ENCODE measurements at places on chromosomes 6 and 20. TPM values are rescaled to one million over a fixed set of nuclear protein-coding genes. Genes with fewer than 3 reads are reported as not detected.

DNA sequence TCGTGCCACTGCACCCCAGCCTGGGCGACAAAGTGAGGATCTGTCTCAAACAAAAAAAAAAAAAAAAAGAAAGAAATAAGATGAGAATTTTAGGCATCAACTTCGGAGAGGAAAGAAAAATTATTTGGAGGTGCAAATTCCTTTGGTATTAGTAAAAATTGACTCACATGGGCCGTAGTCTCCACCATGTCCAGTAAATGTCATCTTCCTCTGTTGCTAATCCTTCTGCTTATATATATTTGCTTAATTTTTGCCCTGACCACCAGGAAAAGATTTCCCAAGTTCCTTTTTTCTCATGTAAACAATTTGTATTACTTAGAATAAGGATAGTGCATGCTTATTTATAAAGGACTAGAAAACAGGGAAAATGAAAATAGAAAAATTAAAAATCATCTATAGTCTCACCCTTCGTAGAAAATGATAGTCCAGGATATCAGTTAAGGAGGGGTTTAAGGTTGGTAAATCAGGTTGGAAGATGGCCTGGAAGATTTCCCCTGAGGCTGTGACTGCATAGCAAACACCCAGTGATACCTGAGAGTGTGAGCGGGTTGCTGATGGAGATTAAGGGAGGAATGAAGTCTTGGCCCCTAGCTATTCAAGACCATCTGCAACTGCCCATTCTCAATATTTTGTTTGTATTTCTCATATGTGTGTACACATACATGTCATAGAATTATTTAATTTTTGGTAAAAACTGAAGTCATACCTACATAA lies 240.8 kb downstream of the ZNF217 start:
- no peaks in the 10 kb centered on the region for H3K27me3 ChIP-seq
- H3K4me3 ChIP-seq: no peak overlapping the region
- peaks cover 5% of the 10 kb centered on the region for H3K4me1 ChIP-seq
- no peak for DNase-seq
- H3K36me3 ChIP-seq: no peaks in the 10 kb centered on the region
- peak overlapping the region; percentile 84 for H3K27ac ChIP-seq

Gene GJA10
- total RNA-seq: not detected

GRCh38 chr6:125346926-125347563 lies 45.3 kb upstream of the HDDC2 start:
- no peak overlapping the region for H3K4me3 ChIP-seq
- H3K4me1 ChIP-seq: no peaks in the 10 kb centered on the region
- H3K36me3 ChIP-seq: no peaks in the 10 kb centered on the region
- H3K27ac ChIP-seq: no peak overlapping the region

DNA sequence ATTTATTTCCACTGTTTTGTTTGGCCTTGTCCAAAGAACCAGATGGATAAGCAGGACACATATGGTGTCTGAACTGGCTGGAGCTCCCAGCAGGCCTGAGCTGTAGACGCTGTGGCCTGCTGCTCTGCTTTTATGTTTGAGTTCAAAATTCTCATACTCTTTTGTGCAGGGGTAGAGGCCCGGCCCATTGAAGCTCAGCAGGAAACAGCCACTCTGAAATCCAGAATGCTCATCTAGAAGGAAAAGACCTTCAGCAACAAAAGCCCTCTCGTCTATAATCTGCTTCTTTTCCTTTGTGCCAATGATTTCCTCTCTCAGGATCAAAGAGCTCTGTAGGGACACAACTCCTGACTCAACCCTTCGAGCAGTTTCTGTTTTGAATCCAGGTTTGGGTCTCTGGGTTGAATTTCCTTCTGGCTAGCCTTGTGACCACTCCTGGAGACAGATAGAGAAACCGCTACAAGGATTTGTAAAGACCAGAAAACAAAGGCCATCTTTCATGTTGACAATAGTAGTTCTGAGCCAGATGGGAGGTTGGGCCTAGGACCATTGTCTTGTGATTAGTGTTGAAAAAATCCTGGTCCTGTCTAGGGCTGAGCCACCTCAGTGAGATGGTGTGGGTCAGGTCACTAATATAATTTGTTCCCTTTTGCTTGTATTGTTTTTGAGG lies 446.7 kb downstream of the BCKDHB start:
- H3K27ac ChIP-seq: no peak overlapping the region
- peaks cover 12% of the 10 kb centered on the region for H3K4me1 ChIP-seq
- no peaks in the 10 kb centered on the region for H3K36me3 ChIP-seq

DNA sequence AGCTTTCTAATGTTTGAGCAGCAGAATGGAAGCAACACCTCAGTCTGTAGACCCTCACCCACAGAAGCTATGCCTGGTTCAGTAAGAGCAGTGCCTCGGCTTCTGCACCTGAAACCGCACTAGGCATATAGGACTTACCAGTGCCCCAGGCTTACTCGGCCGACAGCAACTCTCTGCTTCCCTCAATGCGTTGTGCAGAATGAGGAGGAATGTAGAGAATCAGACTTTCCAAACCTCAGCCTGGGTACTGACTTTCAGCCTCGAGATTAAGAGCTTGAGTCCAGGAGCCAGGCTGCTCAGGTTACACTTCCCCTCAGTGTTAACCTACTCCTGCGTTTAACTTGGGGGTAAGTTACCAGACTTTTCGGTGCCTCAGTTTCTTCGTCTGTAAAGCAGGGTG lies 8.6 kb downstream of the EYA2 start:
- H3K36me3 ChIP-seq: no peaks in the 10 kb centered on the region
- no peaks in the 10 kb centered on the region for H3K4me1 ChIP-seq
- no peak for DNase-seq
- H3K27ac ChIP-seq: no peak overlapping the region
- no peak overlapping the region for H3K4me3 ChIP-seq

GRCh38 chr20:53157443-53158408 lies 185.6 kb downstream of the TSHZ2 start:
- H3K4me1 ChIP-seq: no peaks in the 10 kb centered on the region
- H3K27ac ChIP-seq: no peak overlapping the region
- H3K36me3 ChIP-seq: no peaks in the 10 kb centered on the region
- H3K4me3 ChIP-seq: no peak overlapping the region
- H3K27me3 ChIP-seq: no peaks in the 10 kb centered on the region

GRCh38 chr6:23244300-23244699 lies 674.9 kb downstream of the HDGFL1 start:
- H3K4me3 ChIP-seq: no peak overlapping the region
- no peak overlapping the region for H3K27ac ChIP-seq
- no peaks in the 10 kb centered on the region for H3K36me3 ChIP-seq
- H3K4me1 ChIP-seq: no peaks in the 10 kb centered on the region

Gene LRRN4
- total RNA-seq: under 0.01 TPM

DNA sequence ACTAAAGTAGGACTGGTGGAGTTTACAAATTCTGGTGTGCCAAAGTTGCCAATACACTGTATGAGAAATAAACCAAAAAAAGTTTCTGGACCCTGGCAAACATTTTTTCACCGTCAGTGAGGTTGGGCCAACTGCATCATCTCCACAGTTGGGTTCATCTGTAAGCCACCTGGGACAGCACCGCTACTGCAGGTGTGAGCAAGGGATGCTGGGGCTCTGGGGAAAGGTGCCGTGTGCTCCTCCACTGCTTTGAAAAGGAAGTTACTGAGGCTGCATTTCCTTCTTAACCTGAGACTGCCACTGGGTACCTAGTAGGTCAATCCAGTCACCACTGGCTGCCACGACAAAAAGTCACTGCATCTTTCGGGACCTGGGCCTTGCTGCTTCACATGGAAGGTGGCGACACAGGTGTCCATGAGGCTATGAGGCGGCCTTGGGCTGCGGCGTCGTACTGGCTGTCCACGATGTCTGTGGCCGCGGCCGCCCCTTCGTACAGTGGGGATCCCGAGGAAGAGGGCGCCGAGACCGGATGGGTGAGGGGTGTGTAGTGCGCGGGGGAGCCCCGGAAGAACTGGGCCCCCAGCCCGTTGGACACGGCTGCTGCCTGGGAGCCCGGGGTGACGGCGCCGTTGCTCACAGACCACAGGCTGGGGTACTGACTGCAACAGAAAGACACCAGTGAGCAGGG lies 9.6 kb downstream of the TBXT start:
- no peaks in the 10 kb centered on the region for H3K4me1 ChIP-seq
- H3K27ac ChIP-seq: no peak overlapping the region
- no peaks in the 10 kb centered on the region for H3K36me3 ChIP-seq
- no peak overlapping the region for H3K4me3 ChIP-seq

GRCh38 chr6:85125526-85125925 lies 324.4 kb upstream of the NT5E start:
- no peaks in the 10 kb centered on the region for H3K27me3 ChIP-seq
- no peak overlapping the region for H3K4me3 ChIP-seq
- H3K36me3 ChIP-seq: no peaks in the 10 kb centered on the region
- no peaks in the 10 kb centered on the region for H3K4me1 ChIP-seq
- DNase-seq: no peak

DNA sequence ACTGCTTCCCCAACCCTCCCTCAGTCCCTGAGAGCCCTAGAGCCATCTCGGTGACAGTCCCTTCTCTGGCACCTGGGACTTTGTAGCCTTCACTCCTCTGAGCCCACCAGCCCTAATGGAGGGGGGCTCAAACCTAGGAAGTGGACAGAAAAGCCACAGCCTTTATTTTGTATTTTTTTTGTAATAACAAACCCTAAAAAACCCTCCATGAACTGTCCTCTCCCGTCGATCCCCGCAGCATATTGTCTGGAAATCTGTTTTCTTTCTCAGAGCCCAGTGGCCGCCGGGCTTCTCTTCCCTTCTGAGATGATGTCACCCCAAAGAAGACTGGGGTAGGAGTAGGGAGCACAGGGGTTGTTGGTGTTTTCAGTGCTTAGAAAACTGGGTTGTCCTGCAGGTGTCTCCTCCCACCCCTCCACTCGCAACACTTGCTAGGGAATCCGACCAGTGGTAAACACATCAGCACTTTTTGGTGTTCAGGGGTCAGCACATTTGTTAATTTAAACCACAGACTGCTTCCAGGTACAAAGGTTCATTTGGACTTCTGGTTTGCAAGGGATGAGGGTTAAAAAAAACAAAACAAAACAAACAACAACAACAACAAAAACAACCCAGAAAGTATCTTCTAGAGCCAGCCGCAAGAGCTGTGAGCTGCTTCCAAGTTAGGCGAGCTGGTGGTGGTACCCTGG lies 9.9 kb downstream of the PAX1 start:
- no peak for DNase-seq
- no peaks in the 10 kb centered on the region for H3K36me3 ChIP-seq
- no peaks in the 10 kb centered on the region for H3K4me1 ChIP-seq
- H3K27ac ChIP-seq: no peak overlapping the region
- peaks cover 23% of the 10 kb centered on the region for H3K27me3 ChIP-seq
- H3K4me3 ChIP-seq: no peak overlapping the region

Gene PAK5
- total RNA-seq: not detected

- no peak overlapping the region for H3K27ac ChIP-seq
- H3K4me3 ChIP-seq: no peak overlapping the region
- DNase-seq: no peak
- H3K4me1 ChIP-seq: no peaks in the 10 kb centered on the region
These were observed 101.1 kb upstream of the RREB1 start for GRCh38 chr6:7006515-7007191.

Gene CCN6
- total RNA-seq: not detected

Gene GNL1
- total RNA-seq: 33.9 TPM

- no peak overlapping the region for H3K4me3 ChIP-seq
- H3K36me3 ChIP-seq: no peaks in the 10 kb centered on the region
- no peak overlapping the region for H3K27ac ChIP-seq
- H3K4me1 ChIP-seq: peaks cover 4% of the 10 kb centered on the region
- peaks cover 2% of the 10 kb centered on the region for H3K27me3 ChIP-seq
These were observed 5.9 kb upstream of the CD109 start for GRCh38 chr6:73690056-73690455.

GRCh38 chr6:125949069-125949468 lies 7.5 kb upstream of the HINT3 start:
- no peaks in the 10 kb centered on the region for H3K36me3 ChIP-seq
- H3K27me3 ChIP-seq: no peaks in the 10 kb centered on the region
- no peak overlapping the region for H3K27ac ChIP-seq
- peaks cover 22% of the 10 kb centered on the region for H3K4me1 ChIP-seq

Gene HLA-DQA2
- not detected for total RNA-seq

DNA sequence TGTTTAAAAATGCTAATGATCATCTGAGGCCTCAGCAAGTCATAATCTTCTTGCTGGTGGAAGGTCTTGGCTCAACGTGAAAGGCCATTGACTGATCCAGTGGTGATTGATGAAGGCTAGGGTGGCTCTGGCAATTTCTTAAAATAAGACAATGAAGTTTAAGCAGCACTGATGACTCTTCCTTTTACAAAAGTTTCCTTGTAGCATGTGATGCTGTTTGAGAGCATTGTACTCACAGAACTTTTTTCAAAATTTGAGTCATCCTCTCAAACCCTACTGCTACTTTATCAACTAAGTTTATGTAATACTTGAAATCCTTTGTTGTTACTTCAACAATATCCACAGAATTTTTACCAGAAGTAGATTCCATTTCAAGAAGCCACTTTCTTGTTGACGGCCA lies 382.3 kb downstream of the ESR1 start:
- no peak overlapping the region for H3K4me3 ChIP-seq
- H3K27me3 ChIP-seq: no peaks in the 10 kb centered on the region
- no peak overlapping the region for H3K27ac ChIP-seq
- peaks cover 9% of the 10 kb centered on the region for H3K36me3 ChIP-seq
- DNase-seq: peak; percentile 64
- H3K4me1 ChIP-seq: no peaks in the 10 kb centered on the region

GRCh38 chr20:23937303-23938117 lies 51.1 kb downstream of the GGTLC1 start:
- H3K4me1 ChIP-seq: no peaks in the 10 kb centered on the region
- H3K27me3 ChIP-seq: no peaks in the 10 kb centered on the region
- H3K4me3 ChIP-seq: no peak overlapping the region

- H3K27me3 ChIP-seq: peaks cover 10% of the 10 kb centered on the region
- no peaks in the 10 kb centered on the region for H3K36me3 ChIP-seq
- H3K27ac ChIP-seq: no peak overlapping the region
- H3K4me1 ChIP-seq: no peaks in the 10 kb centered on the region
- H3K4me3 ChIP-seq: no peak overlapping the region
- DNase-seq: no peak
These were observed 257.2 kb downstream of the TAF4 start for GRCh38 chr20:61808447-61808846.

GRCh38 chr20:47654370-47654769 lies 130.9 kb downstream of the SULF2 start:
- H3K4me3 ChIP-seq: no peak overlapping the region
- peaks cover 25% of the 10 kb centered on the region for H3K36me3 ChIP-seq
- no peak overlapping the region for H3K27ac ChIP-seq
- no peak for DNase-seq

Gene SRMS
- total RNA-seq: not detected

DNA sequence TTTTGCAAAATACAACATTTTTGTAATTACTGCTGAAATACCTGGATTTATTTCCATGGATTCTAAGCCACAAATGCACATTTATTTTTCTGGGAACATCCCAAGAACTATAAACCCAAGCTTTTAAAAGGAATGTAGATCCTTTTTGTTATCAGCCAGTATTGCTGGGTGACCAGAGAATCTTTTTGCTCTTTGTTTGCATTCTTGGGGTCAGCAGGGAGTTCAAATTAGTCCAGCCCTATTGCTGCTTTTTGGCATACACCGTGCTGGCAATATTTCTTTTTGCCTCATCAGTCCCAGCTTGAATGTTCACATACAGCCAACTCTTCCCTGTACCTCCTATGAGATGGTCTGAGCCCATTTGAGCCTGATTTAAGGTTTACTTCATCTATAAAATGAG lies 155.2 kb upstream of the CNR1 start:
- H3K27ac ChIP-seq: no peak overlapping the region
- DNase-seq: no peak
- no peaks in the 10 kb centered on the region for H3K36me3 ChIP-seq
- H3K4me3 ChIP-seq: no peak overlapping the region
- H3K4me1 ChIP-seq: no peaks in the 10 kb centered on the region
- H3K27me3 ChIP-seq: no peaks in the 10 kb centered on the region

- H3K36me3 ChIP-seq: no peaks in the 10 kb centered on the region
- H3K27ac ChIP-seq: no peak overlapping the region
- no peak for DNase-seq
- H3K4me1 ChIP-seq: peaks cover 8% of the 10 kb centered on the region
These were observed 1.2 kb upstream of the ZNF76 start for GRCh38 chr6:35258336-35258735.

- H3K36me3 ChIP-seq: no peaks in the 10 kb centered on the region
- H3K4me3 ChIP-seq: no peak overlapping the region
- DNase-seq: no peak
- no peaks in the 10 kb centered on the region for H3K4me1 ChIP-seq
These were observed 435.1 kb downstream of the PREX1 start for GRCh38 chr20:48392407-48393310.
